ENCODE measurements at places on chromosomes 2 and 18.

DNA sequence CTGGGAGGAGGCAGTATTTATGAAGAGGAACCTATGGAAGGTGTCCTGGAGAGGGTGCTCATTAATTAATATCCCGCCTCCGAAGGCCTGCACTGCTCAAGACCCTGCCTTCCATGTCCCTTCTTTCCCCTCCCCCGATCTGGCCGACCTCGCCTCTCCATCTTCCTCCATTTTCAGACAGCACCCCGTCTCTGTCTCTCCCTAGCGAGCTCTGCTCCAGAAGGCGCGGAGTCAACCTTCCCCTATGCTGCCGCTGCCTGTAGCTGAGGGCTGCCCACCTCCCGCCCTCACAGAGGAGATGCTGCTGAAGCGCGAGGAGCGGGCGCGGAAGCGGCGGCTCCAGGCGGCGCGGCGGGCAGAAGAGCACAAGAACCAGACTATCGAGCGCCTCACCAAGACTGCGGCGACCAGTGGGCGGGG, 1.1 kb upstream of the WBP1 start:
- DNase-seq, result no peak

DNA sequence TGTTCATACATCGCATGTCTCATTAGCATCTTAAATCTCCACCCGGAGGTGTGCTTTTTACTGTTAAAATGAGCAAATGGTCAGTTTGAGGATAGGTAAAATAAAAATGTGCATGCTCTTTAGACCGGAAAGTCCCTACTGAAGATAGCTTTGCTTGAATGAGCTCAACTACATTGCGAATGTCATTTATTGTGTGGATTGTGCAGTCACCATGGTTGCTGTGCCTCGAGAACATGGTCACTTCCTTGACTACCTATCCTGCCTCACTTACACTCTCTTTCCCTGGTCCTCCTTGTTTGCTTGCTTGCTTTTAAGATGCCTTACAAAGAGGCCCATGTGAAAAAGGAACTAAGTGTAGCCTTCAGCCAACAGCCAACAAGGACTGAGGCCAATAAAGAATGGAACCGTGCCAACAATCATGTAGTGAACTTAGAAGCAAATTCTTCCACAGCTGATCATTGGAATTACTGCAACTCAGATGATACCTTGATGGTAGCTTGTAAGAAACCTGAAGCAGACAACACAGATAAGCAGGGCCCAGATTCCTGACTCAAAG, 72.2 kb upstream of the BARD1 start:
- no peak for DNase-seq

- DNase-seq, result no peak
These were observed 118.0 kb upstream of the SERTAD2 start for GRCh38 chr2:64771737-64772136.

DNA sequence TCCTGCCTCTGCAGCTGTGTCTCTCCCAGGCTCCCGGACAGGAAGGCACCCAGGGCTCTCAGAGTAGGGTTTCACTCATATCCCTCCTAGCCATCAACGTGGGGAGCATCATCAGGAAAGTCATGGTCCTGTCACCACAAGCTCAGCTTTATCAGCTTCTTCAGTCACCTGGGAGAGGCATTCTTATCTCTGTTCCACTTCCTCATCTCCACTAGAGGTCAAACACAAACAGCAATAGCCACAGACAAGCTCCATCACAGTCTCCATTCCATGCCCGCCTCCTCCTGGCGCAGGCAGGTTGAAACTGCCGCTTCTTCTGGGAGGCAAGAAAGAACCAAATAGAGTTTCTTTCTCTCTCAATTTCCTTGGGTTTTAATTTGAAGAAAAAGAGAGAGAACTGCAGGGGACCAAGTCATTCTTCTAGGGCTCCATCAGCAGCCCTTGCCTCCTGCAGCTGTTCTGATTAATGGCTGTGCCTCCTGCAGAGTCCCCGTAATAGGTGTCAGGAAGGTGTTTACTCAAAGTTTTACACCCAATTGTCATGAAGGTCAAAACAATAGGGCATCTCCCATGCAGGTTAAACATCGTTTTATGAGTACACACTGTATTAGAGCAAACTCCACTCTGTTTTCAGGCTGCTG, 377.9 kb downstream of the TMEM182 start:
- no peak for DNase-seq

- DNase-seq, result no peak
These were observed 285.1 kb downstream of the MTX2 start for GRCh38 chr2:176554101-176555048.

GRCh38 chr2:188610827-188611226, 319.2 kb downstream of the GULP1 start:
- no peak for DNase-seq

- DNase-seq, result no peak
These were observed 115.2 kb downstream of the ROCK1 start for GRCh38 chr18:20996418-20996817.

DNA sequence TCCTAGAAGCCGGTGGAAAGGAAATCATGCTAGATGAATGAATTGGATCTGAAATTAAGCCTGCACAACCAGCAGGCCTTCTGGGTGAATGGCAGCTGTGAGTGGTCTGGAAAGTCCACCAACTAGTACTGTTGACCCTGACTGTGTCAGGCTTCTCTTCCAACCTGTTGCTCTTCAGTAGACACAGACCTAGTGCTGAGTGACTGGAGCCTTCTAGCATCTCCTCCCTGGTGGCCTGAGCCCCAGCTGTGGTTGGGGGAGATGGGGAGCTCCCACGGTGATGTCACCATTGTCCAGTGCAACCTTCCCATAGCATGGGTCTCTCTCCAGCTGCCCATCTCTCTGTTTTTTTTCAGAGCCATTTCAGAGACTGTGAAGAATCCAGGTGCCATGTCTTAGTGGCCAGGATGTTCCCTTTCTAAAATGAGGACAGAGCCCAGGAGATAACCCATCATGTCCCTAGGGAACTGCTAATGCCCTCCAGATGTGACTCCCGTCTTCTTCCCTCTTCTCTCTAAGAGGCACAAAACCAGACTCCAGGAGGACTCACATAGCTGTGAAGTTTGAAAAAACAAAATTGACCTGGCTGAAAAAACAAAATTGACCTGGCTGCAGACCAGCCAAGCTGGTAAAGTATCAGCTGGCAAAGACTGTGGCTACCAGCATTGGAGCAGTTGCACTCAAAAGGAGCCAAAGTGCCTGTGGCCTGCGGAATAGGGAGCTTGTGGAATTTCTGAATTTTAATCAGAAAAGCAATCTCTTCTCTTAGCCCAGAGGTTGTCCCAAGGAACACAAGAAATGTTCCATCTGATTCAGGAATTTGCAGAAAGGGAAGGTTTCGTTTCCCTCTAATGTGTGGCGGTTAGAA, 67.4 kb upstream of the RPL31 start:
- DNase-seq, result no peak

DNA sequence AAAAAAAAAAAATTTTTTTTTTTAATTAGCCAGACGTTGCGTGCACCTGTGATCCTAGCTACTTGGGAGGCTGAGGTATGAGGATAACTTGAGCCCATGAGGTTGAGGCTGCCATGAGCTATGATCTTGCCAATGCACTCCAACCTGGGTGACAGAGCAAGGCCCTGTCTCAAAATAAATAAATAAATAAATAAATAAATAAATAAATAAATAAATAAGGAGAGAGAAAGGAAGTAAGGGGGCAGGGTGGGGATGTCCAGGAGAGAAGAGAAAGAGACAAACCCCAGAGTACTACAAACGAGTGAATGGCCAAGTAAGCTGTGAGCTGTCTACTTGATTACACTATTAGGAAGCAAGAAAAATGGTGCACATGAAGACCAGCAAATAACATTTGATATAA, 7.7 kb upstream of the PMAIP1 start:
- DNase-seq, result no peak

- DNase-seq, result no peak
These were observed 95.2 kb upstream of the THUMPD2 start for GRCh38 chr2:39874236-39874635.

GRCh38 chr18:28581521-28582071, 404.7 kb upstream of the CDH2 start:
- DNase-seq, result no peak

- DNase-seq, result no peak
These were observed 329.7 kb upstream of the KLHL29 start for GRCh38 chr2:23055251-23055650.

- no peak for DNase-seq
These were observed 817.4 kb upstream of the ACVR2A start for GRCh38 chr2:147027436-147027835.

- DNase-seq, result no peak
These were observed 308.3 kb downstream of the SETBP1 start for GRCh38 chr18:44988821-44989587.

DNA sequence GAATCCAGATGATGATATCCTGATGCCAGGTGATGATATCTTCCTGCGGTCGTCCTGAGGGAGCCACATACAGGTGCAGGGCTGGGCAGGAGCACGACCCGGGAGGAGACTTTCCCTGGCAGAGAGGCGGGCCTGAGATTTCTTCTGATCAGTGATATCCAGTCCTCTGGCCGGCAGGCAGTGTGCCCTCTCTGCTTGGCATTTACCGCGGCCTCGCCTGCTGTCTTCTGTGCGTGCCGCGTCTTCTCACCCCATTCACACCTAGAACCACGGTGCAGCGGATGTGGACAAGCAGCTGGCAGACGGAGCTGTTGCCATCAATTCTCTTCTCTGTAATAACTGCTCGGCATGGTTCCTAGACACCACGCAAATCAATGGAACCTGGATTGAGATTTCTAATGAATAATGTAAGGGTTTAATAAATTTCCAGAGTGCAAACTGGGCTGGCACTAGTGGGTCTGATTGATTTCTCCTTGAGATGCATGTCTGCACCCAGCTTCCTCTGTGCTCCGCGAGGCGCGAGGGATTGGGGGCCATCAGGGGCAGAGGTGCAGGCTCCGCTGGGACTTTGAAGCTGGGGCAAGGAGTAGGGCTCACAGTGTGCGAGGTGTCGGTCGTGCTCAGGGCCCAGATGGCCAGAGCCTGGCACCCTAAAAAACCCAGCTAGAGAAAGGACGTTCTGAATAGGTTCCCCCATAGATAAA, 208.9 kb upstream of the HDAC4 start:
- no peak for DNase-seq

GRCh38 chr2:121778741-121779487, 23.5 kb downstream of the TSN start:
- no peak for DNase-seq

GRCh38 chr2:236959876-236960275, 125.8 kb upstream of the COPS8 start:
- no peak for DNase-seq

GRCh38 chr2:209761566-209761965, 10.1 kb upstream of the UNC80 start:
- no peak for DNase-seq

GRCh38 chr2:240304746-240305161, 130.7 kb upstream of the GPC1 start:
- no peak for DNase-seq

DNA sequence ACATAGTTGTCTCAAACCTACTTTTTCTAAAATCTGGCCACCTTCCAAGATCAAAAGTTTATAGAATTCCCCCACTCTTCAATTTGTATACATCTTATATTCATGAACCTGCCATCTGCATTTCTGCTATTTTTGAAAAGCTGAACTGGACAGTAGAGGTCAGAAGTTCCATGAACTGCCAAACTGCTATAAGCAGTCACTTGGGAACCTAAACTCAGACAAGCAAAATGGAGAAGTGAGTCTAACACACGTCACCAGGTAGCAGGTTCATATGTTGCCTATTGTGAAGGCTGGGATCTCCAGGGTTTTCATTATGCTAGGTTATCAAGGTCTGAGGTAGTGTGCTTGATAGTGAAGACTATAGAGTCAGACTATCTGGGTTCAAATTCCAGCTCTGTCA, 2.0 kb upstream of the MYO1B start:
- no peak for DNase-seq

DNA sequence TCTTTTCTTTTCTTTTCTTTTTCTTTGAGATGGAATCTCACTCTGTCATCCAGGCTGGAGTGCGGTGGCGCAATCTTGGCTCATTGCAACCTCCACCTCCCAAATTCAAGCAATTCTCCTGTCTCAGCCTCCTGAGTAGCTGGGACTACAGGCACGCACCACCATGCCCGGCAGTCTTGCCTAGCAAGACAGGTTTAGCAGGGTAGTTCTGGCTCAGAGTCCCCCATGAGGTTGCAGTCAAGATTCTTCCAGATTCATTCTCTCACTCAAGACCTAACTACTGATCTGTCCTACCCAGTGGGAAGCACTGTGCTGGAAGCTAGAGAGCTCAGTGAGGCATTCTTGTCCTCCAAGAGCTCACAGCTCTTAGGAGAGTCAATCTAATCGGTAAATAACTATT, 17.6 kb upstream of the ZAP70 start:
- no peak for DNase-seq

GRCh38 chr2:194745557-194746146, 911.4 kb upstream of the SLC39A10 start:
- no peak for DNase-seq

DNA sequence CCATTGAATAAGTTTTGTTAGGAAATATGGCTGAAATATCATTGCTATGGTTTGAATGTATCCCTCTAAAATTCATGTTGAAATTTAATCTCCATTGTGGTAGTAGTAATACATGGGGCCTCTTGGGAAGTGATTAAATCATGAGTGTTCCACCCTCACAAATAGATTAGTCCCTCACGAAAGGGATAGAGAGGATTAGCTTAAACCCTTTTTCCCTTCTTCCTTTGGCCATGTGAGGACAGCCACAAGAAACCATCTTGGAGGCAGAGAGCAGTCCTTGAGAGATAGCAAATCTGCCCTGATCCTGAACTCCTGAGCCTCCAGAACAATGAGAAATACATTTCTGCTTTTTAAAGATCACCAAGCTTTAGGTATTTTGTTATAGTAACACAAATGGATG, 274.2 kb downstream of the CDH19 start:
- DNase-seq, result no peak

DNA sequence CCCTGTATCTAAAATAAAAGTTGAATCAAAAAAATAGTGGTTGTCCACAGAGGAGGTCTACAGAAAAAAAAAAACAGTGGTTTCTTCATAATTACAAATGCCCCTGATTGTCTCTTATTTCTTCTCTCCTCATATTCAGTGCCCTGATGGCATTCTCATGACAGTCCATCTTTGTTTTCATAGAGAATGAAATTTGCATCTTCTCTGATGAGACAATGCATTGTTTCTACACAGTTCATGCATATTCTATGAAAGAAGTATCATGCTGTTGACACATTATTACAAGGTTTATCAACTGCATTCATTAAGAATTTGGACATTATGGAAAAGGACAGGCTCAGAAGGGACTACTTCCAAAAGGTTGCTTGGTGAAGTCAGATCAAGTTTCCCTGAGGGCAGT, 59.5 kb downstream of the LHCGR start:
- no peak for DNase-seq

DNA sequence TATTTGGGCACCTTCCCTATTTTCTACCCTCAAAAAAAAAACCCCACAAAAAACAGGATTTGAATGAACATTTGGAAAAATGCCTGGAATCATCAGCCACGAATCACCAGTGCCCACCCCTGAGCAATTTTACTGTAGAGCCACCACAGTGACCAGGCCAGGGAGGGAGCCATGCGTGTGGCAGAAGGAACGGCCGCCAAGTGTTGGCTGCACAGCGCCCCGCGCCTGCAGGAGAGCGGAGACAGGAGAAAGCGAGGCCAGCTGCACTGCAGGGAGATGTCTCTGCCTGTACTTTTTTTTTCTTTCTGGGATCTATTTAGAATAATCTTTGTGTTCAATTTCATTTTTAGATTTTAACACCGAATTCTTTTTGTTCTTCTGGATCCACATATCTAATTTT, 269.3 kb upstream of the RAB12 start:
- DNase-seq, result no peak
